A375 (cell line): ENCODE measurements at places on chromosomes 12 and 14. TPM values are rescaled to one million over a fixed set of nuclear protein-coding genes. Genes with fewer than 3 reads are reported as not detected.

NID2 gene
- 0.53 and 1.1 TPM in 2 replicates for total RNA-seq

MYH7 gene
- not detected in 2 replicates for total RNA-seq

RNASE7 gene
- total RNA-seq = not detected in 2 replicates

PRICKLE1 gene
- total RNA-seq = 7.4 and 21.6 TPM in 2 replicates

OSBPL8 gene
- total RNA-seq = 33.4 and 38.7 TPM in 2 replicates

PPP1R1A gene
- total RNA-seq = not detected in 2 replicates

MIPOL1 gene
- total RNA-seq = 7.0 and 11.9 TPM in 2 replicates

SLC6A12 gene
- 0.04 and 0.85 TPM in 2 replicates for total RNA-seq

PTPN21 gene
- 1.7 and 2.7 TPM in 2 replicates for total RNA-seq

KITLG gene
- 0.66 and 1.6 TPM in 2 replicates for total RNA-seq

TAS2R13 gene
- total RNA-seq = 0.24 and 0.79 TPM in 2 replicates

SOAT2 gene
- 0.13 TPM in 1 of 2 replicates, not detected in the other for total RNA-seq

ANO4 gene
- 0.30 and 2.0 TPM in 2 replicates for total RNA-seq
